Psoas muscle (tissue), 8 donors: ENCODE measurements at places on chromosomes 2 and 18. TPM values are rescaled to one million over a fixed set of nuclear protein-coding genes. Genes with fewer than 3 reads are reported as not detected.

DNA sequence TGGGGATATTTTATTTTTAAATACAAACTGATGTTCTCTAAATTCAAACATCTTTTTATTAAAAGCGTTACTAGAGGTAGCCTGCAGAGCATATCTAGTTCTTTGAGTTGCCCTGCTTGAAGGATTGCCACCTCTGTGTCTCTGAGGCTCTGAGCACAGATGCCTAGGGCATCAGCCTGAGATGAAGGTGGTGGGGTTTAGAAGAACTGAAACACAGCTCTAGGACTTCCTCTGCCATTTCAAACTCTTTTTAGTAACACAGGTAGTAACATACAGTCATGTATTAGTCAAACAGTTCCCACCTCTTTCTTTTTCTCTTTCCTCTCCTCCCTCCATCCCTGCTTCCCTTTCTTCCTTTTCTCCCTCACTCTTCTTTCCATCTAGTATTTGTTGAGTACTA, 57.6 kb downstream of the TTC21B start:
- H3K27ac ChIP-seq = no peak overlapping the region
- H3K4me3 ChIP-seq = no peak overlapping the region
- no peaks in the 10 kb centered on the region for H3K4me1 ChIP-seq
- no peak for DNase-seq
- H3K36me3 ChIP-seq = peaks cover 6% of the 10 kb centered on the region

- H3K4me3 ChIP-seq = no peak overlapping the region
- peaks cover 3% of the 10 kb centered on the region for H3K4me1 ChIP-seq
- no peak for DNase-seq
- no peak overlapping the region for H3K27ac ChIP-seq
- H3K36me3 ChIP-seq = peaks cover 4% of the 10 kb centered on the region
These were observed 49.4 kb downstream of the PLEKHM3 start for GRCh38 chr2:207975921-207976320.

GRCh38 chr2:5176764-5177163, 515.4 kb upstream of the SOX11 start:
- no peaks in the 10 kb centered on the region for H3K36me3 ChIP-seq
- H3K27ac ChIP-seq = no peak overlapping the region
- no peak overlapping the region for H3K4me3 ChIP-seq
- DNase-seq = no peak

DNA sequence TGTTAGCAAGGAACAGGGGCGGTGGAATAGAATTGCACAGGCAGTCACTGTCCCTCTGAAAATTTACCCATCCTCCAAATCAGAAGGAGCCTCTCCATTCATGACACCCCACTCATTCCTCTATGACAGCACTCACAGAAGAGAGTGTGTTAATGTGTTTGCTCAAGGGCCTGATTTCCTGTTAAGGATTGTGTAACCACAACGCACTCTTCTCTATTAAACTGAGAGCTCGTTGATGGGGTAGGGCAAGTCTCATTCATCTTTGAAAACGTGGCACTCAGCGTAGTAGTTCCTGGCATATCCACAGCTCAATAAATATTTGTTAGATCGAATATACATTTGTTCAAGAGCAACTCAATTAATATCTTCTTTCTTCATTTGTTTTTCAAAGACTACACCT, 106.4 kb downstream of the VAPA start:
- H3K27me3 ChIP-seq = no peaks in the 10 kb centered on the region
- DNase-seq = no peak

DNA sequence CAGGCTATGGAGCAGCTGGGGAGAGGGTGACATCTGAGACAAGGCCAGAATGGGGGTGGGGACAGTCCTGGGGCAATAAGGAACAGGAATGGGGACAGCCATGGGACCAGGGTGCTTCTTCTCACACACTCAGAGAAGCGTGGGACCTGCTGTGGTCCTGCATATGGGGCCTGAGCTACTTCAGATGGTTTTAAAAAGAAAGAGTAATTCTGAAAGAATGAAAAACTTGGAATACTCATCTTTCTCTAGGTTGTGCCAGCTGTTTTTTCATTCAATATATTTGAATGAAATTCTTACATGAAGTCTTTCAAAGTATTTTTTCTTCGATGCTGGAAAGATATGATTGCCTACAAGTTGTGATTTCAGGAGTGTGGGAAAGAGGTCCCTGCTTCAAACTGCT, 227.5 kb upstream of the APCDD1 start:
- no peak overlapping the region for H3K27ac ChIP-seq
- no peak for DNase-seq

- DNase-seq = peak; percentile 86
- H3K27ac ChIP-seq = no peak overlapping the region
- H3K36me3 ChIP-seq = no peaks in the 10 kb centered on the region
- peaks cover 4% of the 10 kb centered on the region for H3K4me1 ChIP-seq
- no peaks in the 10 kb centered on the region for H3K27me3 ChIP-seq
- H3K4me3 ChIP-seq = peak overlapping the region; percentile 3
These were observed 35.6 kb upstream of the PNO1 start for GRCh38 chr2:68121873-68122679.

DNA sequence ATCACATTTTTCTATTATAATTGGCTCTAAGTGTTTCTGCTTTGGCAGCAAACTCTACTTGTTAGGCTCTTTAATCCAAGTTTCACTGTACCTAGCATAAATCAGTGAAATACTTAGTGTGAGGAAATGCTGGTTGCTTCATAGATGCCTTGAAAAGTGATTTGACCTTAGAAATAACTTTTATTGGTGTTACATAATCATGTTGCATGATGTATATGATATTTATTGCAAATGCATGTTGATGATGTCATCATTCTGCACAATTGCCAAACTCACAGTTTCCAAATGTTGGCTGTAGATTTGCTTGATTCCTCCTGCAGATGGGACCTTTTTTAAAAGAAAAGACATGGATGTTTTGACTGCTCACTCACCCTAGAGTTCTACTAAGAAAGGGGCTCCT, 137.6 kb upstream of the BCL2L11 start:
- DNase-seq = no peak
- H3K4me1 ChIP-seq = no peaks in the 10 kb centered on the region
- no peaks in the 10 kb centered on the region for H3K36me3 ChIP-seq
- no peak overlapping the region for H3K4me3 ChIP-seq

- no peak overlapping the region for H3K27ac ChIP-seq
- H3K36me3 ChIP-seq = peaks cover 75% of the 10 kb centered on the region
These were observed 38.0 kb downstream of the TMX3 start for GRCh38 chr18:68676913-68677312.

DNA sequence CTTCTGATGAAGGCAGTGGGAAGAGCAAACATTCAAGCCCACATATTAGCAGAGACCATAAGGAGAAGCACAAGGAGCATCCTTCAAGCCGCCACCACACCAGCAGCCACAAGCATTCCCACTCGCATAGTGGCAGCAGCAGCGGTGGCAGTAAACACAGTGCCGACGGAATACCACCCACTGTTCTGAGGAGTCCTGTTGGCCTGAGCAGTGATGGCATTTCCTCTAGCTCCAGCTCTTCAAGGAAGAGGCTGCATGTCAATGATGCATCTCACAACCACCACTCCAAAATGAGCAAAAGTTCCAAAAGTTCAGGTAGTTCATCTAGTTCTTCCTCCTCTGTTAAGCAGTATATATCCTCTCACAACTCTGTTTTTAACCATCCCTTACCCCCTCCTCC, 35.4 kb downstream of the CCNT2 start:
- H3K36me3 ChIP-seq = peaks cover 9% of the 10 kb centered on the region
- H3K27ac ChIP-seq = no peak overlapping the region
- H3K4me1 ChIP-seq = no peaks in the 10 kb centered on the region
- no peaks in the 10 kb centered on the region for H3K27me3 ChIP-seq
- no peak for DNase-seq
- no peak overlapping the region for H3K4me3 ChIP-seq

DNA sequence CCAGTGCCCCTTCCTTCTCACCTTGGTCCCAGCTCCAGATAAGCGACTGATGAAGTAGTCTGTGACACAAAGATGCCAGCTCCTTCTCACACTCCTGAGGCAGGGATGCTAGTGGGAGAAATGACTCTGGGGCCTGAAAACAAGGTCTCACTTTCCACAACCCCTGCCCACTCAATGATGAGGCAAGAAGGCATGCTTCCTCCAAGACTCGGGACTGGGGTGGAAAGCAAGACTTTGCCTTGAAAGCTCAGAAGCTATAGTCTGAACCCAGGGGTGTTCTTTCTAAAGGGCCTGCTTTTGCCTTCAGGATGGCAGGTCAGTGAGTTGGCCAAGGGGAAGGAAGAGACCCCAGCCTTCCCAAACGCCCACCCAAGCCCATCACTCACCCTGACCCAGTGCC, 1.4 kb downstream of the CCDC142 start:
- DNase-seq = no peak
- H3K4me1 ChIP-seq = peaks cover 22% of the 10 kb centered on the region
- peak overlapping the region; percentile 91 for H3K27ac ChIP-seq
- H3K4me3 ChIP-seq = peak overlapping the region; percentile 98
- peaks cover 50% of the 10 kb centered on the region for H3K36me3 ChIP-seq
- no peaks in the 10 kb centered on the region for H3K27me3 ChIP-seq

DNA sequence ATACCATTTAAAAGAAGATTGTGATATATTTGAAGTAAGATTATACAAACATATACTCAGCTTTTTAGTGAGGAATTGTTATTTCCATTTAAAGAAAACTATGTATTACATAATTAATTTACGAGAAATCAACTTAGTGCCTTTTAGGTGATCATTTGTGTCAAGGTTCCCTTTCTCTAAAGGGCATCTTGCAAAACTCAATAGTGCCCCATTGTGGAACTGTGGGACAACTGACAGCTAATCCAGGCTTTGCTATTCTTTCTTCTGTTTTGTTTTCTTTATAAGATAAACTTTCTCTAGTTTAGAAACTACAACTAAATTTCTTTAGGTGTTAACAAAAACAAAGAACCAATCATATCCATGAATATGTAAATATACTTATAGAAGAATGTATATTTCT, 24.3 kb upstream of the VIT start:
- H3K4me3 ChIP-seq = no peak overlapping the region
- no peak overlapping the region for H3K27ac ChIP-seq
- H3K27me3 ChIP-seq = no peaks in the 10 kb centered on the region

GRCh38 chr2:63743982-63744966, 97.4 kb upstream of the UGP2 start:
- peak overlapping the region; percentile 87 for H3K27ac ChIP-seq
- H3K4me3 ChIP-seq = peak overlapping the region; percentile 32
- H3K36me3 ChIP-seq = no peaks in the 10 kb centered on the region
- peaks cover 26% of the 10 kb centered on the region for H3K4me1 ChIP-seq
- no peaks in the 10 kb centered on the region for H3K27me3 ChIP-seq
- no peak for DNase-seq

GRCh38 chr18:361941-362310, 94.1 kb upstream of the THOC1 start:
- no peaks in the 10 kb centered on the region for H3K36me3 ChIP-seq
- H3K4me1 ChIP-seq = no peaks in the 10 kb centered on the region
- H3K27ac ChIP-seq = peak overlapping the region; percentile 16
- no peak overlapping the region for H3K4me3 ChIP-seq
- no peaks in the 10 kb centered on the region for H3K27me3 ChIP-seq

DNA sequence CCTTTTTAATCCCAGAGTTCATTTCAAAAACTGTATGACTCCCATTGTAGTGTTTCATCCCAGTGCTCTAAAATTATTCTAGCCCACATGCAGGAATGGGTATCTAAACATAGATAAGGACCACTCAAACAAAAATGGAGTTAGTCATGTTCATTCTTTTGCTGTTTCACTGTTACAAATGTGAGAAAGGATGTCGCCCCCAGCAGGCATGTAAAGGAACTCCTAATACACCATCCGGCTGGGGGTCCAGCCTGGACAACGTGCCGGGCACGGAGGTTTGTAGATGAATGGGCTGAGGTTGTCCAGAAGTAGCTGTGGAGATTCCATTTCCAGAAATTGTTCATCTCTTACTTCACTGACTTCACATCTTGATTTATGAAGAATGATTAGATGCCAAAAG, 101.9 kb upstream of the RAB12 start:
- H3K27ac ChIP-seq = no peak overlapping the region
- no peaks in the 10 kb centered on the region for H3K27me3 ChIP-seq
- H3K36me3 ChIP-seq = no peaks in the 10 kb centered on the region
- DNase-seq = no peak

- H3K4me3 ChIP-seq = no peak overlapping the region
- DNase-seq = no peak
- no peak overlapping the region for H3K27ac ChIP-seq
These were observed 14.2 kb upstream of the RHOB start for GRCh38 chr2:20432714-20433113.

GRCh38 chr2:111706481-111707001, 177.5 kb downstream of the ANAPC1 start:
- H3K36me3 ChIP-seq = no peaks in the 10 kb centered on the region
- no peak for DNase-seq
- no peaks in the 10 kb centered on the region for H3K27me3 ChIP-seq
- peaks cover 41% of the 10 kb centered on the region for H3K4me1 ChIP-seq
- peak overlapping the region; percentile 69 for H3K27ac ChIP-seq

The CYB5A gene
- total RNA-seq = 19.7 TPM

The FER1L5 gene
- total RNA-seq = not detected

The DLX2 gene
- total RNA-seq = not detected

The SNED1 gene
- 13.7 TPM for total RNA-seq

The C1D gene
- total RNA-seq = 13.0 TPM

The EMX1 gene
- not detected for total RNA-seq
